ENCODE measurements at places on chromosomes 2 and 18.
A peak's percentile ranks its signal among the peaks of the same experiment; 100 is the strongest.

GRCh38 chr2:25159949-25160348, 8.4 kb downstream of the POMC start:
- DNase-seq = no peak

DNA sequence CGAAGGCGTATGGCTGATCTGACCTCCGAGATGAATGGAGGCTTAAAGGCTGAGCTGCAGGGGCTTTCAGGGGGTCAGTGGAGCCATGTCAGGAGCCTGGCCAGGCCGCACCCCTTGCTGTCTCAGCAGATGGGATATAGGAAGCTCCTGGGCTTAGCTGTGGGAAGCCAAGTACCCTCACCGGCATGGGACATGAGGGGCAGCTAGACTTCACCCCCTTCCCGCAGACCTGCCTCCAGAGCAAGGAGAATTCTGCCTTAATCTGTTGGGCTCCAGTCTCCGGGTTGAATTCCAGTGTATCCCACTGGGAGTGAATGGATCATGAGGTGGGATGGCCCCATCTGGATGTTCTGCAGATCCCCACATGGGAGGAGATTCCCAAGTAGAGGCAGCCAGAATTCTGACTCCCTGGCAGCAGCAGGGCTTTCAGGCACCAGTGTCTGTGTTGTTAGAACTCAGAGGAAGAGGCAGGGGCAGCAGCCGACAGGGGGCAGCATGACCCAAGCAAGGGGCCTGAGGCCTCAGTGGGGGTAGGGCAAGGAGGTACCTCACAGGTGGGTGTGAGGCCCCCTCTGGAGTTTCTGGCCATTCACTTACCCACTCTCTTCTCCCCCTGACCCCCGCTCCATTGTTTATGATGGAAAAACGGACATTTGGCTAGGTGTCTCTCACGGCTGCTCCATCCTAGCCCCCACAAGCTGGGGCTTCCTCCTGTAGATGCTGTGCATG, 19.1 kb downstream of the CAPG start:
- peak; percentile 59 for DNase-seq

DNA sequence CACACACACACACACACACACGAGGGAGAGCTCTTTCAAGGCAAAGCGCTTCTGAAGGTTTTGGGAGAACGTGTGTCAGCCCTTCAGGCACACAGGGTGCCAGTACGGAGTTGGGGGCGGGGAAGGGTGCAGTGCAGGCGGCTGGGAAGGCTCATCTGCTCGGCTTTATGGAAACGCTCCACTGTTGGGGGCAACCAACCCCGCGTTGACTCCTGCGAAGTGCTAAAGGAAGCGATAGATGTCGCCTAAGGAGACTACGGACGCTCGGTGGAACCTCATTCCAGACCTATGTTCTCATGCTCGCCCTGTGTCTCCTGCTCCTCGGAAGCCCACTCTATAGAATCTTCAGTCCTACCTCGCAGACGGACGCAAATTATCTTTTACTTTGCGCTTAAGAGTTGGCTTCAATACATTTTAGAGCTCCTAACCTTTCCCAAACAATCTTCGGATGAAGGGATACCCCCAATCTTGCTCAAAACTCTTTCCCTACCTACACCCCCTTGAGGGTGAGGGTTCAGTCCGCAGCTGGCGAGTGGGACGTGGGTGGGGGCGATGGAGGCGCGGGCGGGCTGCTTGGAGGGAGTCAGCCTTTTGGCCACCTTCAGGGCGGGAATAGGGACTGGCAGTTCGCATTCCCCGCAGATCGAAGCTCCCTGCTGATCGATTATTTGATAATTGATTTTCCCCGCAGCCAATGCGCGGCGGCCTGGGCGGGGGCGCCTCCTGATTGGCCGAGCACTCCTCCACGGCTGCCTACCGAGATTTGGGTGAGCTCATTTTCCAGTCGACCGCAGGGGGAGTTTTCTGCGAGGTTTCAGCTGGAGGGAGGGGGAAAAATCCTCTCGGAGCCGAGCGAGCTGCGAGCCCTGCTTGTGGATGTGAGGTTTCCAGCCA, 1.9 kb upstream of the MEIS1 start:
- no peak for DNase-seq

- DNase-seq = no peak
Measured at GRCh38 chr18:51091270-51091669, 61.3 kb downstream of the SMAD4 start.

DNA sequence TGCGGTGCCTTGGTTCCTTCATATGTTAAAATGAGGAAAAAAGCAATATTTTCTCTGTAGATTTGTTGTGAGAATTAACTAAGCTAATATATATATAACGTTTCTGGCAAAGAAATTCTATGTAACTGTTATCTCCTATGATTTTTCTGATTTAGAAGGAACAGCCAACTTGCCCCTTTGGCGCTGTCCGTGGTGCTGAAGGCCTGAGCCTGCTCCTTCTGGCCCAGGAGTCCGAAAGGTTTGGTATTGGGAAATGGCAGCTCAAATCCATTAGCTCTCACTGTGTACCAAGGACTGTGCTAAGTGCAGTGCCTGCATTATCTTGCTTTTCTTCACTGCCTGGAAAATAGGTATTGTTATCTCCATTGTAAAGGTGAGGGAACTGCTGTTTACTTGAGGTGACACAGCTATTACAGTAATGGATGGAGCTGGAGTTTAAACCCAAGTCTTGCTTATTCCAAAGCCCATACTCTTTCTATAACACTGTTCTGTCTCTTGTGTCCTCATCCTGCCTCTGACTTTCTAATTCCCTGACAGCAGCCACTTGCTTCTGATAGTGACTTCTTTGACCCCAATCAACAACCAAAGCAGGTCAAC, 52.2 kb downstream of the C1QL2 start:
- DNase-seq = peak; percentile 3

DNA sequence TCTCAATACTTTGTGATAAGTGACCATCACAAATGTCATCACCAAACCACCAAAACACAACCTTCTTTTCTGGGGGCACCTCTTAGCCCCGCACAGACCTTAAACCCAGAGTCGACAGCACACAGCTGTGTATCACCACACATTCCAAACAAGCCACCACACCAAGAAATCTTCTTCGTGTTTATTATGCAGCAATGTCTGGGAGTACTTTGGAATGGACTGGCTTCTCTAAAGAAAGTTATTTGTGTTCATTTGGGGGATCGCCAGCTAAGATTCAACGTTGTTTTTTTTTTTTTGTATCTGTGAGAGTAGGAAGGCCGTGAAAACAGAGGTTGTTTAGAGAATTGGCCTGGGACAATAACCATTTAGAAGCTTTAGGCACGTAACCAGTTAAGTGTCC, 1.1 kb upstream of the MTA3 start:
- no peak for DNase-seq

DNA sequence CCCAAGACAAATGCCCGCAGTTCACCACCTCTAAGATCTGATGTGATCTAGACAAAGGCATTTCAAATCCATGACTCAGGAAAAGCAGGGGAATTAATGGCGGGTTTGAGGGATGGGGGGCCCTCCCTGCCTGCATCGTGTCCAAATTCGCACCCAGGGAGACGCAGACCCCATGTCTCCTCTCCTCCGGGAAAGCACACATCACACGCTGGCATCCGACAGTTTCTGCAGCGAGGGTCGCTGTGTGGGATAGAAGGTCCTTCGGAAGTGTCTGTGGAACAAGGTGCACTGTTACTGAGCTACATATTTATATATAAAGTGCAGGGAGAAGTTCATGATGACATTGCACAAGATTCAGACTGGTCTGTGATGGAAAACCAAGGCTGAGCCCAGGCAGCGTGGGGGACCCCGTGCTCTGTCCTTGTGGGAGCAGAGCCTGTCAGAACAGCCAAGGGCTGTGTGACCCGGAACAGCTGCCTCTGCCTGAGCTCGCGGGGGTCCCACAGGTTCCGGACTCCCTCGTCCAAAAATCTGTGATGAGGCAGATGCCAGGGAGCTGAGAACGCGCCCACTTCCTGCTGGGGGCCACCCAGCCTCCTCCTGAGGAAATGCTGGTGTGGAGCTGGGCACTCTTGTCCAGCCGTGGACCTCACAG, 82.3 kb upstream of the CTDP1 start:
- no peak for DNase-seq

GRCh38 chr18:62396967-62397366, 71.9 kb downstream of the TNFRSF11A start:
- DNase-seq = no peak

GRCh38 chr2:140014204-140014546, 1234.0 kb upstream of the NXPH2 start:
- no peak for DNase-seq

- no peak for DNase-seq
Measured at GRCh38 chr2:128750328-128751165, 431.9 kb upstream of the HS6ST1 start.

Data from stimulated activated CD4-positive, alpha-beta T cell treated with anti-CD3 and anti-CD28 coated beads, Interleukin-1b, Interleukin-23, amount 100 ng/mL, for 24 hours (primary cell).